Hematopoietic multipotent progenitor cell treated with erythropoietin and hydrocortisone succinate and interleukin-3 and kit ligand, for 8 days (in vitro differentiated cells): ENCODE measurements at places on chromosomes 11 and 22.

DNA sequence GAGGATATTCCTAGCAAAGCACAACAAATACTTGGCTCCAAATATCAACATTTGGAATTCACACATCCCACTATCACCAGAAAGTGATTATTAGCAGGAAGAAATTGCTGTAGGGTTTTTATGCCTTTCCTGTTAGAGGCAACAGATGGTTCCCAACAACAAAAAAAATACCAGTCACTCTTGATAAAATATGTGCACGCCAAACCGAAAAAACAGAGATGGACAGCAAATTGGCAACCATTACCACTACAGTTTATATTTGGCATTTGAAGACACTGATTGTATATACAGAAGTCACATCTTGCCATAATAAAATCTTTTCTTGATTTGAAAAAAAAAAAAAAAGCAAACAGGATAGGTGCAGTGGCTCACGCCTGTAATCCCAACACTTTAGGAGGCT, 78.2 kb downstream of the TMPRSS5 start:
- no peak for DNase-seq

- DNase-seq: no peak
Measured at GRCh38 chr11:116519499-116519898, 253.3 kb downstream of the BUD13 start.

GRCh38 chr11:75921808-75922207, 106.8 kb downstream of the UVRAG start:
- no peak for DNase-seq

DNA sequence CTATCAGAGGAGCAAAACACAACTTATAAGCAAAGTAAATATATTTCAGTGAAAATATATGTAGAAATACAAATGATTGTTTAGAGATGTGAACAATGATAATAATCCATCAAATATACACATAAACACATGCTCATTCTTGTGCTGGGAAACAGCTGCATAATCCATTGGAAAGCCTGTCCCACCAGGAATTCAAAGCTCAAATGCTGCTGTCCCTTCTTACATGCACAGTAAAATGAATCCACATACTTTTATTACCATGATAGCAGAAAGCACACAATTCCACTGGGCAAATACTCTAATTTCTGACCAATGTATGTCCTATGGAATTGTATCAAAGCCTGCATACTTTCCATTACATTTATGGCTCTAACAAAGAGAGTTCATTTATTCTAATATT, 44.5 kb downstream of the SOX6 start:
- no peak for DNase-seq

DNA sequence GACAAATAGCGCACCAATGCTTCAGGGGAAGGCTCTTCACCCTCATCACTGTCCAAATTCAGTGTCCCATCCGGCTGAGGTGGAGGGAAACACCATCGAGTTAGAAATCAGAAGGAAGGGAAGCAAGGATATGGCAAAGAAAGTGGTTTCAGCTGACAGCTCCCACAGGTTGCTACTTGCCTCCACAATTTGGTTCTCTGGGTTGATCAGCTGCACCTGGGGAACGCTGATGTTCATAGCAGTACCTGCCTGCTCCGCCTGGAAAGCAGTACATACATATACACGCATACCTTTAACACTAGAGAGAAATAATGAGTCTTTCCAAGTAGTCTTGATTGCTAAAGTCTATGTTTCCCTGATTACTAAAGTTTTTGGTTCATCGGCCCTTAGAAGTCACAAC, 37.8 kb upstream of the APOA1 start:
- no peak for DNase-seq

- DNase-seq: peak; percentile 1
Measured at GRCh38 chr11:1087961-1088926, 13.6 kb downstream of the MUC2 start.

GRCh38 chr11:3347127-3347526, 31.8 kb downstream of the ZNF195 start:
- no peak for DNase-seq

DNA sequence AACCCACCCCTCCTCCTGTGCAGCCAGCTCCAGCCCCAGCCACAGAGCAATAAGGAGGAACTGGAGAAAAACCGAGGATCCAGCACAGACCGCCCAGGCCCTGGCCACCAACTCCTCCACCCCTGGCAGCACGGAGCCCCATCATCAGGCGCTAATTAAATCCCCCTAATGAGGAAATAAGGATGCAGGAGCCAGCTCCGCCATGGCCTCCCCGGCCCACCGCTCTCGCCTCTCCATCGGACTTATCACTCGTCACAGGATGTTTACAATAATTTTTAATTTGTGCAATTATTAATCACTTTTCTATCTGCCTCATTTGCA, 42.6 kb downstream of the BUD13 start:
- DNase-seq: no peak

GRCh38 chr11:69721106-69721505, 17.3 kb upstream of the FGF19 start:
- no peak for DNase-seq

GRCh38 chr11:132862933-132863332, 669.4 kb downstream of the OPCML start:
- DNase-seq: no peak

DNA sequence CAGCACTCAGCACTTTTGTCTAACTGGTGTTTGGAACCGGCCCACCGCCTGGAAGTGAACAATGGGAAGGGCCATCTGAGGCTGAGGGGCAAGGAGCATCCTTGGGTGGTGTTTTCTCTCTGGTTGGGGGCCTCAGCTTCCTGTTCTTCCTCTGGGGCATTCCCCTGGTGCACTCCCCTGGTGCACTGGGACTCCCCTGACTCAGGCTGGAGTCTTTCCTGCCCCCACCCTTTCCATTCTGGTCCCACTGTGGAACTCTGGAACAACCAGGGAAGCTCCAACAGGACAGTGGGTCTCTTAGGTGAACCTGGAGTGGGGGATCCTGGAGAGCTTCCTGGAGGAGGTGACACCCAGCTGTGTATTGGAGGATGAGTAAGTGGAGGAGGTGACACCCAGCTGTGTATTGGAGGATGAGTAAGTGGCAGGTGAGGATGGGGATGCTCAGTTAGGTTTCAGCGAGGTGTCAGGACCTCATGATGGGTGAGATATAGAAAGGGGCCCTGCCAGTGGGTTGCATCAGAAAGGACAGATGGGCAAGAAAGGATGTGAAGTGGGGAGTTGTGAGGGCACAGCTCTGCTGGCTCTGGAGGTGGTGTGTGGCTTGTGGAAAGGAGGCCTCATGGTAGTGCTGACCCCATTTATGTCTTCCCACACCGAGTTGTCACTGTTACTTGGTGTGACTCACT, 132.1 kb downstream of the OSBP2 start:
- DNase-seq: no peak

DNA sequence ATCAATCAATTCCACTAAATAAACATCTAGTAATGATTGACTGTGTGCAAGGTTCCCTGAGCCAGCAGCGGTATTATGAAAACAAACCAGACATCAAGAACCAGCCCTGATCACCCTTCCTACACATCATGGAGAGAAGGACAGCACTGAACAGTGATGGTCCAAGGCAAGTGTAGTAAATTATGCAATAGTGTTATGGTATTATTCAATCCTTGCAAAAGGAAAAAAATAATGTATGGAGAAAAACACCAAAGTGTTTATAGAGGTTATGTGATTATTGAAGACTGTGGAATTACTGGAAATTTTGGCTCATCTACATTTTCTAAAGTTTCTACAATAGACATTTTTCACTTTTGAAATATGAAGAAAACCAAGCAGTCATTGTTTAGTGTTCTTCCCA, 105.3 kb downstream of the RCN1 start:
- no peak for DNase-seq

DNA sequence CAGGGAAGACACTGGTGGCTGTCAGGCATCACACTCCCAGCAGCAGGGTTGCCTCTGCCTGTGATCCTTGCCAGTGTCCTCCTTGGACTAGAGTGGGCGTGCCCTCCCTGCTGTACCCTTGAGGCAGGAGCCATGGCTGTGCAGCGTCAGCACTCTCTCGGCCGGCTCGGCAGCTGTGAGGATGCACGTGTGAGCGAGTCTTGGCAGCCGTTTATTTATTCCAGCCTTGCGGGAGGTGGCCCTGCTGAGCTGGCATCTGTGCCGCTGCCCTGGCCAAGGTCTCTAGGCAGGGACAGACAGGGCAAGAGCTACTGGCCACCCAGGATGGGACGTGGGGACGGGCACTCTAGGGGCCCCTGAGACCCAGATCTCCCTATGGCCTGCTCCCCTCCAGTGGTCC, 33.9 kb downstream of the TSPAN4 start:
- DNase-seq: no peak

- peak; percentile 35 for DNase-seq
Measured at GRCh38 chr11:113896156-113896879, 8.3 kb upstream of the HTR3B start.

DNA sequence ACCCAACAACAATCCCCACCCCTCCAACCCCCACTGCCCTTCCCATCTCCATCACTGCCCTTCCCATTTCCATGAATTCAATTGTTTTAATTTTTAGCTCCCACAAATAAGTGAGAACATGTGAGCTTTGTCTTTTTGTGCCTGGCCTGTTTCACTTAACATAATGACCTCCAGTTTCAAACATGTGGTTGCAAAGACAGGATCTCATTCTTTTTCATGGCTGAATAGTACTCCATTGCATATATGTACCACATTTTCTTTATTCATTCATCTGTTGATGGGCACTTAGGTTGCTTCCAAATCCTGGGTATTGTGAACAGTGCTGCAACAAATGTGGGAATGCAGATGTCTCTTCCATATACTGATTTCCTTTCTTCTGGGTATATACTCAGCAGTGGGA, 985 bp upstream of the IL2RB start:
- DNase-seq: no peak

DNA sequence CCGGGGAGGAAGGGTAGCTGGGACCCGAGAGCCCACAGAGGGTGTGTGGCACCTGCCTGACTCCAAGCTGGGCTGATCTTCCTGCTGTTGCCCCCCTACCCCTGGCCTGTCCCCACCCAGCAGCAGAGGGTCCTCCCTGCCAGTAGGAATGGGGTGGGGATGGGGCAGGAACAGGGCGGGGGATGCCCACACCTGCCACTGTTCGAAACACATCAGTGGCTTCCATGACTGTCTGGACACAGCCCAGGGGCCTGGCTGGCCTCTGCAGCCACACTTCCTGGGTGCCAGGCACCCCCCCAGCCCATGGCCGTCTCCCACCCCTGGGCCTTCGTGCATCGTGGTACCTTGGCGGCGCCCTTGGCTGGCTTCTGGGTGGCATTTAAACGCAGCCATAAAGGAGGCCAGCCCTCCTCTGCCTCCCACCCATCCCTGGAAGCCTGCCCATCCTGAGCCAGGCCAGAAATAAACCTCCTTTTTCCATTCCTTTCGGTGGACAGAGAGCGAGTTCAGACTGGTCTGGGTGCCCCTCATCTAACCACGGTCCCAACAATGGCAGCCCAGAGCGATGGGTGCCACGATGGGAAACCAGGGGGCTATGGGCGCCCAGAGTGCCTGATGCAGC, 745 bp upstream of the SHISAL1 start:
- DNase-seq: no peak

GRCh38 chr22:19448076-19448607, 631 bp upstream of the C22orf39 start:
- peak; percentile 10 for DNase-seq

DNA sequence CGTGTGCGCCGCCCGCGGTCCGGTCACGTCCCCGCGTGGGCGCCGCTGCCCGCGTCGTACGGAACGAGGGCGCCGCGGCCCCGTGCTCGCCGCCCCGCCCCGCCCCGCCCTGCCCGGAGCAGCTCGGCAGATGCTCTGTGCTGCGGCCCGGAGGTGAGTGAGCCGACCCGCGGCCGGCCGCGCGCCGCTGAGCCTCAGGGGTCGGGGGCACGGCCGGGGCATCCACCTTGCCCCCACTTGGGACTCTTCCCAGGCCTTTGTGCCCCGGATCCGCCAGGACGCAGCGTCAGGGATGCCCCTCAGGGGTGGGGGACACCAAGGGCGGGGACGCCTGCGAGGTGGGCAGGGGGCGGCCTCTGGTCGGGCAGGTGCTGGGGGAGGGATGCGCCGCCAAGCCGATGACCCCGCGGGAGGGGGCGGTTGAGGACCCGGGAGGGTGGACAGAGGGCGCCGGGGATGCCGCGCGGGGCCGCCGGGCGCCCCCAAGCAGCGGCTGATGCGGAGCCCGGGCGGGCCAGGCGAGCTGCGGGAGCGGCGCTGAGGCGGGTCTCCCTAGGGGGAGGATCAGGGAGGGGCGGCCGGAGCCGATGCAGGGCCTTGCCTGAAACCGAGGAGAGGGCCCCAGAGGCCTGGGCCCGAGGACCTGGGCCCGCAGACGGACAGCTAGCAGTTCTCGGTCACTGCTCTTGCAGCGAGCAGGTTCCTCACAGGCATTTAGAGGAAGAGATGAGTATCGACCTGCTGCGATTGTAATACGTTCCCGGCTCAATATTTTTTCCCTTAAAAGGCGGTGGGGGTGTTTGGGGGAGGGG, at the start of gene GNAZ:
TSS of gene GNAZ (plus strand) at position 102 of the 812 bp plus-strand sequence. CDS start 25,177 bp downstream, outside the sequence.
- no peak for DNase-seq

DNA sequence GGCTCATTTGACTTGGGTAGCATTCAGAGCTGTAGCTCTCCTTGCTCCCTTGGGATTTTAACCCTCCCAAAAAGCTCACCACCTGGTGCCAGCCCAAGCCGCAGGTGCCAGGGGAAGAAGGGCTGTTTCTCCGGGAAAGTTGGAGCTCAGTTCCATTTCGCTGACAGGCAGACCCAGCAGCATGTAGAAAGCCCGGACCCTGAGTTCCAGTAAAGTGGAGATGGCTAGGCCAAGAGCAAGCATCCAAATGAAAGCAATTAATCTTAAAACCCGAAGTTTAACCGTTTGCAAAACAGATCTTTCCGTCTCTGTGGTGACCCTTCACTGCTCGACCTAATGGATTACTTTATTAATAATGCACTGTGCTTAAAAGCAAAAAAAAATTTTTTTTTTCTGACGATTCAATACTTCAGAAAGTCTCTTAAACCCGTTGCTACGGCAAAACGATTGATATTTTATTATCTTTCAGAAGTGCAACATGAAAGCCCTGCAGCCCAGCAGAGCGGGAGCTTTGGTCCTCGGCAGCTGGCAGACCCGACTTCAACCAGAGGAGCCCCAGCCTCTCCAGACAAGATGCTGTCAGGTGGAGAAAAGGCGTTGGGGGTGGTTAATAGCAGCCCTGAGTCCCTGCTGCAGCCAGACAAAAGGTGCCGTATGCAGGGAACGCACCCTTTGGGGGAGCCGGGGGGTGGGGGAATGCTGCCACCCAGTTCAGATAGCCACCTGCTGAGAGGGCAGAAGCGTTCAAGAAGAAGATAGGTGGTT, 3.3 kb downstream of the LMO1 start:
- no peak for DNase-seq
